Fibroblast of upper back skin (primary cell): ENCODE measurements at places on chromosomes 5 and 9.

DNA sequence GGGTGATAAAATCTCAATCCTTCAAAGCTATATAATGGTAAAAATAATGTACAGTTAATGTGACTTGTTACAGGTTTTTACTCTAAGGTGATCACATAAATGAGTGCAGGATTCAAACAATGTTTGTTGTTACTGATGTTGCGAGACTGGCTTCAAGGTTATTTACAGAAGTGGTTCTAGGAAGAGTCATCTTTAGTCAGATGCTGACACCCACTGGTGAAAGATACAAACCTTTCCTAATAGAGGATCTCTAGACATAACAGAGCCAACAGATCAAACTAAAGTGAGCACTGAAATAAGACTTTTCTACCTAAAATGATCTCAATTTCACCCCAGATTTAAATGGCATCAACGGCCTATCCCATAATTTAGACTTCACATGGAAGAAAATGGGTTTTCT is 20.2 kb downstream of the ARSB start:
- DNase-seq: peak; percentile 74

DNA sequence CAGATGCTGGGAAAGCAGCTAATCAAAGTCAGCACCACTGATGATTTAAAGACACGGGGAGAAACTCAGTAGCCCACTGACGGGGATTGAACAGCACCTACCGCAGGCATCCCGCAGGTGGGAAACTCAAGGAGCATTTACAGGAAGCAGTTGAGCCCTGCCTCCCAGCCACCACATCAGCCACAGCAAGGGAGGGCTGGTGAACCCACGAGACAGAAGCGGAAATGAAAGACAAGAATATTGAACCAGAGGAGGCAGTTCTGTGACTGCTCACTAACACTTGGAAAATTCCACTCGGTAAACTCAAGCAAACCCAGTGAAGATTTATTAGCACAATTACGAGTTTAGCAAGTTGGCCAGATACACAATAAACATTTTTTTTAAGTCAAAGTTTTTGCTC is 10.6 kb upstream of the FAM163B start:
- DNase-seq: no peak

GRCh38 chr5:150780187-150780692 is 1.7 kb downstream of the SMIM3 start:
- DNase-seq: peak; percentile 62

GRCh38 chr5:76367623-76368371 is 35.3 kb upstream of the IQGAP2 start:
- DNase-seq: no peak

DNA sequence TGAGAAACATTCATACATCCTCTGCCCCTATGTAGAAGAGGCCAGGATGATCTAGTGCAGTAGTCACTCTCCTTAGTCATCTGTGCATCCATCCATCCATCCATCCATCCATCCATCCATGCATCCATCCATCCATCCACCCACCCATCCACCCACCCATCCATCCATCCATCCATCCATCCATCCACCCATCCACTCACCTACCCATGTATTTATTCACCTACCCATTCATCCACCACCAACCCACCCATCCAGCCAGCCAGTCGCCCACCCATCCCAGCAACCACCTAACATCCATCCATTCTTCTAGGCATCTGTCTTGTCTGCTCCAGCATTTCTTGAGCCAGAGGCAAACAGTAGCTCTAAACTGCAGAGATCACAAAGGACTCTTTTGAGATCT is 87.1 kb downstream of the MSX2 start:
- no peak for DNase-seq

- peak; percentile 98 for DNase-seq
Observed at GRCh38 chr9:129145841-129146292, 32.2 kb downstream of the IER5L start.

- no peak for DNase-seq
Observed at GRCh38 chr9:132837501-132838286, 40.4 kb downstream of the AK8 start.

- DNase-seq: no peak
Observed at GRCh38 chr9:30060976-30061375, 2323.5 kb upstream of the ACO1 start.

GRCh38 chr9:122387536-122387935 is 16.7 kb downstream of the PTGS1 start:
- no peak for DNase-seq

DNA sequence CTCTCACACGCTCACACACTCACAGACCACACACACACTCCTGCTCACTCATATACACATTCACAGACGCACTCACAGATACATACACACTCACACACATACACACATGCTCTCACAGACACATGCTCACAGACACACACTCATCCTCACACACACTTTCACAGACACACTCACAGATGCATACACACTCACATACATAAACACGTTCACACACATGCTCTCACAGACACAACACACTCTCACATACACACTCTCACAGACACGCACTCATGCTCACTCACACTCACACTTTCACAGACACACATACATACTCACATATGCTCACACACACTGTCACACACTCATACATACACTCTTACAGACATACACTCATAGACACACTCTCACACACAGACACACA is 82.2 kb downstream of the IRX2 start:
- no peak for DNase-seq

DNA sequence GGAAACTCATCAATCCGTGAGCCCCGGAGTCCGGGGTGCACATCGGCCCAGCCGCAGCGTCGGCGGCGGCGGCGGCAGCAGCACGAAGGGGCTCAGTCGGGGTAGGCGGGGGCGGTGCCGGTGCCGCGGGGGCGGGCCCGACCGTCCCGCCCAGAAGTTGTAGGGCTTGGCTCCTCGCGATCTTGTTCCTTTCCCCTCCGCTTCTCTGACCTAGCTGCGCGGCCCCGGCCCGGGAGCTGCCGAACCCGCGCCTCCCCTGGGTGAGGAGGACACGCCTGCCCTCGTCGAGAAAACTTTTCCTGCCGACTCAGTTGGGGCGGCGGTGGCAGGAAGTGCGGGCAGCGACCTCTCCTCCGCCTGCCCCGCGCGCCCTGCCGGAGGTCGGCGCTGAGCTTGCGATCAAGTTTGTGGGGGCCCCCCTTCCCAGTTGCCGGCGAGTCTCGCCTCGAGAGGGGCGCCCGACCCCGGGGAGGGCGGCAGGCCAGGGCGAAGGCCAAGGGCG is at the start of gene MAN2A1:
Gene MAN2A1 (plus strand): TSS at position 188 of the 502 bp plus-strand sequence. CDS start 491 bp downstream, outside the sequence.
- DNase-seq: peak; percentile 71

GRCh38 chr9:25830381-25830780 is 152.1 kb upstream of the TUSC1 start:
- DNase-seq: no peak

DNA sequence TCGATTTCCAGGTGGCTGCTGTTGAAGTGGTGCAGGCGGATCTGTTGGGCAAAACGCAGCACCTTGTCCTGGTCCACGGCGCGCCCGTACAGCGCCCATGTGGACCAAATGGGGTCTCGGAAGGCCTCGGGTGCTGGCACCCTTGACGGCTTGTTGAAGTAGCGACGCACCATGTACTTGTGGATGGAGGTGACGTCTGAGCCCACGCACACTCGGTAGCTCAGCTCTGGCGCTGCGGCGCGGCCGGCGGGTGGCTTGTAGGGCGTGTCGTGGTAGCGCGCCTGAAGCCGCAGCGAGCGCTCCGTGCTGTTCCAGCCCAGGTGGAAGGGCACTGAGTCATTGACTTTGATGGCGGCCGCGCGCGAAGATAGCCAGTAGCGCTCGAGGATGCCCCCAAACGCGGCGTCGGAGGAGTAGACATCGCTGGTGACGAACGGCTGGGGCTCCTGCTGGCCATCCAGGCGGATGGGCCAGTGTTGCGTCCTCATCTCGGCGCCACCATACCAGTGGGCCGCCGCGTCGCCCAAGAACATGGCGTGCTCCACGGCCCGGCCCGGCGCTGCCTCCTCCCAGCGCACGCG is 4.7 kb downstream of the MYORG start:
- no peak for DNase-seq

DNA sequence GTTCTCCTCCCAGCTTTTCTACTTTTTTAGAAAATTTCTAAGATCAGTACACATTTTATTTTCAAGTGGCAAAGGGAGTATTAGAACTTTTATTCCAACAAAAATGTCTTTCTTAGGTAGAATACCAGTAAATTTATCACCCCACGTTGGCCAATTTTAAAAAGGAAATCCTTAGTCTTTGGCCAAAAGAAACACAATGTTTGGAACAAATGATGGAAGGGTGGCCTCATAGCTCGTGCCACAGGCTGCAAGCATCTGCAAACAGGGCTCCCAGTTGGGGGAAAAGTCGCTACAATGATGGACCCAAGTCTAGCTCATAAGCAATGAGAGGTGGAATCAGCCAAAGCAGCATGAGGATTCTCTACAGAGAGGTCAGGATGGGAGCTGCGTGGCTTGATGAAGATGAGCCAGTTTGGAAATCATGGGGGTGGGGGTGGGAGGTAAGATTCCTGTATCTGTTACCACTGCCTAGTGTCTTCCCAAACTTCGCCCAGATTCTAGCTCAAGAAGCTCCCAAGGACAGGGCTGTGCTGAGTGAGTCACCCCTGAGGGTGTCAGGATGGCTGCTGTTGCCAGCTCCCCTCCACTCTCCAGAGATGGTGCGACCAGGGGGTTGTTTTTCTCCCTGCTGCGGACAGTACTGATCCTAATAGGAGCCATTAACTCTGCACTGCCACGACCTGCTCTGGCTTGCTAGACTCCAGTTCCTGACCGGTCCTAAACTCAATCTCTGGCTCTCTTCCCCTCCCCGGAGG is 75.6 kb downstream of the DCP2 start:
- no peak for DNase-seq

DNA sequence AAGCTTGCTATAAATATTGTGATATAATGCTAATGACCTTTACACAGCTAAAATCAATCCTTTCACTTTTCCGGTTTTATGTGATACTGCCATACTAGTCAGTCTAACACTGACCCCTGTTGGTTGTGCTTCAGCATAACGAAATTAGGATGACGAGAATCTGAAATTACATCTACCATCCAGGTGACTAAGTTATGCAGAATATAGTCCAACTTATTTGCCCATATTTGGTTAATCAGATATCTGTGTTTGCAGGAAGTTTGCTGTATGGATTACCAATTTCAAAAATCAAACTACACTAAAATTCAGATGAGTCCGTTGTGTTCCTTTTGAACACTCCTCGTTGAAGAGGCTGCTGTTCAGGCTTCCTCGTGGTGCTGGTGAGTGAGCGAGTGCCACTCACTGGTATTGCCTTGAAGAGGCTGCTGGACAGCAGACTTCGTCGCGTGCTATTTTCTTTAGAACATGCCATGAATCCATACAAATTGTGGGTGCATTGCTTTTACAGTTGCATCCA is 32.5 kb downstream of the TENT4A start:
- peak; percentile 57 for DNase-seq

DNA sequence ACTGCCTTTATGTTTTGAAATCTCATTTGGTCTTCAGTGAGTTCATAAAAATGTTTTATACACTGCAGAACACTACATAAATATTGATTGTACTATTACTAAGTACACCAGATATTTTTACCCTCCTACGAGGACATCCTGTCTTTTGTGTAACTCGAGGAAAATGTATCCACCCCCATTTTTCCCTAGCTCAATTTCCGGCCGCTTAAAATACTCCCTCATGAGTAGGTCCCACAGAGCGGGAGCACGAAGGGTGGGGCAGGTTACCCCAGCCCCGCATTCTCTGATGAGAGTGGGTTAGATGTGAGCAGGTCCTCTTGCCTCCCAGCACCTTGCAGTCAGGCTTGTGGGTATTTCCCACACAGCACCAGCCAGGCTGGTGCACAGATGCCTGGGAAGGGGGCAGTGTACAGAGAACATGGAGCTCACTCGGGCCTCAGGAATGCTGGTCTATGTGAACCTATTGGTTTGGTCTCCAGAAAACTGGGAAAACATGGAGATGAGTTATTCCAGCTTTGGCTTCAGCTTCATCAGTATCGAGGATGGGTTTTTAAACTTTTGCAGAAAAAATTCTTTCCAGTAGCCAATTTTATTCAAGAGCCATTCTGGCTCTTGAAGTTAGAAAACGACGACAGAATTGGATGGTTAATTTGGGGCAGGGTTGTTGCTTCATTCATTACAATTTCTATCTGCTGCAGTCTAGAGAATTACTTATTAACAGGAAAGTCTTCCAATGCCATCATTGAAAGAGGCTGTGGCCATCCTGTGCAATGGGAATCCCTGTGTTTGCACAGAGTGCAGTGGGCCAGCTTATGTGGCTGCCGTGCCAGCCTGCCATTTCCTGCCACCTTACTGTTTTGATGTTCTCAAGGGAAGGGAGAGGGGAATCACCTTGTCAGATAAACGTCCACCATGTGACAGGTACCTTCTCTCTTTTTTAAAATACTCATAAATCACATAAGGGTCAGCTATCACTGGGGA is 73.2 kb downstream of the WDR41 start:
- no peak for DNase-seq

DNA sequence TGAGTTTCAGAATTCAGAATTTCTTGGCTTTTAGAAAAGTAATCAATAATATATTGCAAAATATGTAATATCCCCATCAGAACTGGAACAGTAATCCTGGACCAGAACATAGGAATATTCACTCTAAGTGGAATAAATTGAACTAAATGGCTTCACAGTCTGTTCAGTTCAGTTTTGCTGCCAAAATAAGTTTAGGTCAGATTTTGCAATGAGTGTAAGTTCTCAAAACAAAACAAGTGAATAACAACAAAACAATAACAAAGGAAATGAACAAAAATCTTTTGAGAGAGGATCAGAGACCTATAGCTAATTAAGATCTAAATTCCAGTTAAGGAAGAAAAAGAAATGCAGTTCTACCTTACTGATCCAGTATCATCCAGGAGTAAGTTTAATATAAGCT is 9.3 kb downstream of the PTGER4 start:
- DNase-seq: no peak

GRCh38 chr9:134551644-134552348 is 89.8 kb upstream of the COL5A1 start:
- peak; percentile 99 for DNase-seq

GRCh38 chr5:125109293-125109692 is 362.9 kb upstream of the ZNF608 start:
- no peak for DNase-seq
